Hematopoietic multipotent progenitor cell treated with erythropoietin and hydrocortisone succinate and interleukin-3 and kit ligand, for 6 days (in vitro differentiated cells): ENCODE measurements at places on chromosomes 12 and 14.

GRCh38 chr14:34170882-34171281 lies 220.0 kb upstream of the EGLN3 start:
- DNase-seq: no peak

GRCh38 chr12:43861015-43861839 lies 25.3 kb downstream of the TMEM117 start:
- DNase-seq: no peak

GRCh38 chr12:6215932-6216494 lies 15.8 kb downstream of the CD9 start:
- DNase-seq: peak; percentile 74

DNA sequence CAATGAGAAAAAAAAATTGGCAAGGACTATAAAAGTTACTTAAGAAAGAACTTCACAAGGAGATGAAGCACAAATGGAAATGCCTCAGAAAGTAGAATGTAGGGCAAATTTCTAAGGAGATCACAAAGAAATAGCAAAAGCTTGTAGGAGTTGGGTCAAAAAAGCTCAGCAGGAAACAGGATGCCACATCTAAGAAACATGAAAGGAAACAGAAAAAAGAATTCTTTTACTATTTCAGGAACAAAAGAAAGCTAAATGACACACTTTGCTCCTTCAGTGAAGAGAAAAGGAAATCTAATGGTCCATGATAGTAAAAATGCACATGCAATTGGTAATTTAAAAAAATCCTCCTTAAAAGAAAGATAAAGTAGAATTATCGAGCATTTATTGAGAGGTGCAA lies 452.1 kb upstream of the GARIN6 start:
- DNase-seq: no peak

GRCh38 chr14:95037273-95037672 lies 120.1 kb downstream of the DICER1 start:
- DNase-seq: no peak

- DNase-seq: no peak
Observed at GRCh38 chr12:26281320-26281719, 85.9 kb downstream of the SSPN start.

GRCh38 chr12:47808050-47808449 lies 11.7 kb downstream of the HDAC7 start:
- no peak for DNase-seq

DNA sequence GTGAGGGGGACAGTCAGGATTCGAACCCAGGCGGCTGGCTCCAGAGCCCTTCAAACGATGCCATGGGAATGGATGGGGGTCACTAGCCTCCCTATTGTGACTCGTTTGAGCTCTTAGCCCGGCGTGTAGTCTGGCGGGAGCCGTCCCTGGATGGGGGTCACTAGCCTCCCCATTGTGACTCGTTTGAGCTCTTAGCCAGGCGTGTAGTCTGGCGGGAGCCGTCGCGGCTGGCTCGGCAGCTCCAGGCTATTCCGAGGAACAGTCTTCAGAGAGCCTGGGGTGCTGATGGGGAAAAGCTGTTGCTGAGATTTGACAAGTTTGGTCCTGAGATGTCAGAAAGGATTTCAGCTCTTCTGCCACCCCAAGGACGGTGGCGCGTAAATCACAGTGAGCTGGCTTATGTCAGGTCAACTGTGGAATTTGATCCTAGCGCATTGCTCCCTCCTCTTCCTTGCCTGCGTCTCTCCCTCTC lies 58.3 kb downstream of the CALM1 start:
- no peak for DNase-seq

GRCh38 chr12:115313929-115314328 lies 630.0 kb upstream of the TBX3 start:
- DNase-seq: no peak

GRCh38 chr12:57124261-57124877 lies 3.9 kb upstream of the LRP1 start:
- peak; percentile 90 for DNase-seq

DNA sequence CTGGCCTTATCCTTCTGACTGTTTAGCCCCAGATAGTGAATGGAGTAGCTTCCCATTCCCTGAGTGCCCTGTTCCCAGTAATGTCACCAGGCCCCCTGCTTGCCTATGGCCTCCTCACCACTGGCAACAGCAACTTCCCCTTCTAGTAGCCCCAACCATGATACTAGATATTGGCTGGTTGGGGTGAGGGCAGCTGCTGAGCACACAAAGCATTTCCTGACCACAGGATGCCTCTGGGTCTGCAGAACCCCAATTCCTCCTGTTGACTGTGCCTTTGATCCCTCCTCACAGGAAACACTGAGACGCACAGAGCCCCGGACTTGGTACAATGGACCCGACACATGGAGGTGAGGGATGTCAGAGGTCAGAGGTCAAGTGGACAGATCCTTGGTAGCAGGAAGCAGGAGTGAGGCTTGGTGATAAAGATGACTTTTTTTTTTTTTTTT lies 597 bp downstream of the SOAT2 start:
- peak; percentile 64 for DNase-seq

GRCh38 chr12:24754690-24755638 lies 193.9 kb downstream of the BCAT1 start:
- DNase-seq: no peak

DNA sequence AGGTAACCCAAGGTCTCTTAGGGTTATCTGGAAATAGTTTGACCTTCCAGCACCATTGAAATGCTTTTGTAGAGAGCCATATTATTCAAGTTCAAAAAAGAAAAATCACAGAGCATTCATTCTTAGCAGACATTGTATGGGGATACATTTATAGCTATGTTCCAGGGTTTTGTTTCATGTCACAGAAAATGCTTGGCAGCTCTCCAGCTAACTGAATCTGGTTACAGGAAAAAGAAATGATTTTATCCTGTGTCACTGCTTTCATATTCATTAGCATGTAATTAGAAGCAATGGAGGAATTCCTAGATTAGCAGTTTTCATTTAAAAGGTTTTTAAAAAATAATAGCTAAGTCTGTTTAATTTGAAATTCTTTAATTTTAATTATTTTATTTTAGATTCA lies 78.9 kb downstream of the SNAPC1 start:
- no peak for DNase-seq

DNA sequence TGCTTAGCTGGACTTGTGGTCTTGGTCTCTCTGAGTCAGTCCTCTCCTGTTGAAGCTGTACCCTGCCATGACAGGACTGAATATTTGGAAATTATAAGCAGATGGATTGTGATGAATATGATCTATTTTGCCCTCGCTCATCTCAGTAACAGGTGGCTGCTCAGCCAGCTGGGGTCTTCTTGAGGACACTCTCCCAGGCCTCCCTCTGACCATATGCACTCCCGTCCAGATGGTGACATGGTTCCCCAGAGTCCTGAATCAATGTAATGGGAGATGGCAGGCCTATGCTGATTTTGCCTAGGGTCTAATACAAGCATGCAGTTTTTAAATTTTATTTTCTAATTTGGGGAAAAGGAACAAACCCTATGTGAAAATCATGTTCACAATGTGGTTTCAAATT lies 63.1 kb upstream of the TRHDE start:
- no peak for DNase-seq

DNA sequence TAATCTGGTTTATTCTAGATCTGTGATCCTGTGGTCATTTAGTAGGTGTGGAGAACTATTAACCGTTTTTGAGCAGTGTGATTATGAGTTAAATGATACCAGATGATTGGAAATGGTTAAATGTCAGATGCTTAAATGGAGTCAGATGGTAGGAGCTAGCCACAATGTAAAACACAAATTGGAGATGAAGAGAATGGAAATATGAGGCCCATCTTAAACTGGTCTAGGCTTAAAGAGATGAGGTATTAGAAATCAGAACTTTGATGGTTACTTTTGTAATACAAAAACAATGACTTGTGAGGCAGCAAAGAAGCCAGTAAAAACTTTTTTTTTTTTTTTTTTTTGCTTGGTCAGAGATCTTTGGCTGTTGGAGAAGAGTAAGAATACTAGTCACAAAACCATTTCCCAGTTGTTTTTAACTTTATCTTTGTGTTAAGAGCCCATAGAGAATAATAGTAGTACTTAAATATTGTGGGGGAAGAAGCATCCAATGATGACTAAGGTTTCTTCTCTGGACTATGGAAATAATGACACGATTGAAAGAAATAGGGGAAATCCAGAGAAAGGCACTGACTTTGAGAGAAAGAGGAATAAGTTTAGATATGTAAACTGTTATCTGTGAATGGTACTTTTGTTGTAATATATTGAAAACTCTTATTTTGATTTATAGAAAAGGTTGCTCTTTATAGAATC lies 95.9 kb downstream of the WNK1 start:
- no peak for DNase-seq

GRCh38 chr12:64170024-64170423 lies 52.1 kb downstream of the KICS2 start:
- DNase-seq: no peak

DNA sequence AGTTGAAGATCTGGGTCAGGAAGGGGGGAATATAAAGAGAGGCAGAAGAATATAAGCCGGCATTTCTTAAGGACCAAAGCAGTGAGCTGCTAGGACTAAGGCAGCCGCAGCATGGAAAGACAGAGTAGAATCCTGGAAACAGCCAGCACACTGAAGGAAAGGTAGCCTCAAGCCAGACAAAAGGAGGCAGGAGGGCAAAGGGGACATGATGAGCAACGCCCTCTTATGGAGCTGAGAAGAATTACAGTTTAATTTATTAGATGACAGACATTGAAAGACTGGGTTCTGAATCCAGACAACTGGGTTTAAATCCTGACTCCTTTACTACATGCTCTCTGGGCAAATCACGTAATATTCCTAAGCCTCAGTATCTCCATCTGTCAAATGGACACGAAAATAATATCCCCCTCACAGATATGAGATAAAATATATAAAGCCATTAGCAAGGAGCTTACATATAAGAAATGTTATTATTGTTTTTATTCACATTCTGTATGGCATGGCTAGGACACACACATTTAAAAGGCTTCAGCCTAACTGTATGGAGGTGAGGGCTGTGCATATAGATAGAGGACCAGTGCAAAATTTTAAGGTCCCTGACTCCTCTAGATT lies 8.1 kb upstream of the PCED1B start:
- DNase-seq: peak; percentile 76
